Stimulated activated CD8-positive, alpha-beta memory T cell treated with anti-CD3 and anti-CD28 coated beads, Interleukin-15, amount 100 ng/mL, for 48 hours (primary cell): ENCODE measurements at places on chromosomes 12 and 14.

DNA sequence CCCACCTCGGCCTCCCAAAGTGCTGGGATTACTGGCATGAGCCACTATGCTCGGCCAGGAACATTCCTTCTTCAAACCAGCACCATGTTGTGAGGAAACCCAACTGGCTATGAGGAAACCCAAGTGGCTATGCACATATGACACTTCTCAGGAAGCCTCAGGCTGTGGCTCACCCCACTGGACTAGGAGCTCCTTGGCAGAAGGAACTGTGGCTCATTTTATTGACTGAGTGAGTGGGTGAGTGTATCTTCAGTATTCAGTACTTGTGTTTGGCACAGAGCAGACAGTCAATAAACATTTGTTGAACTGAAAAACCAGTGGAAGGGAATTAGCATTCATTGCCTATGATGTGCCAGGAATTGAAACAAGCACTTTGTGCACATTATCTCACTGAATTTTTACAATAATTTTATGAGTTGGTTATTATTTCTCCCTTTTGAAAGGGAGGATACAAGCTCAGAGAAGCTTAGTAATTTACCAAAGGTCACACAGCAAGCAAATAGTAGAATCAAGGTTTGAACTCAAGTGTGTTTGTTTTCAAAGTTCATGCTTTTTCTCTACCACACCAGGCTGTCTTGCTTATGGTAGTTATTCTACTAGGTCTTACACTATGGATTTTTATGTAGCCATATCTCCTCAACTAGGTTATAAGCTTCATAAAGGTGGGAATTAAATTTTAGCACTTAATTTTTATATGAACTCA lies 121.6 kb downstream of the VEZT start:
- DNase-seq = no peak

GRCh38 chr14:46734286-46734685 lies 82.7 kb upstream of the RPL10L start:
- no peak for DNase-seq

DNA sequence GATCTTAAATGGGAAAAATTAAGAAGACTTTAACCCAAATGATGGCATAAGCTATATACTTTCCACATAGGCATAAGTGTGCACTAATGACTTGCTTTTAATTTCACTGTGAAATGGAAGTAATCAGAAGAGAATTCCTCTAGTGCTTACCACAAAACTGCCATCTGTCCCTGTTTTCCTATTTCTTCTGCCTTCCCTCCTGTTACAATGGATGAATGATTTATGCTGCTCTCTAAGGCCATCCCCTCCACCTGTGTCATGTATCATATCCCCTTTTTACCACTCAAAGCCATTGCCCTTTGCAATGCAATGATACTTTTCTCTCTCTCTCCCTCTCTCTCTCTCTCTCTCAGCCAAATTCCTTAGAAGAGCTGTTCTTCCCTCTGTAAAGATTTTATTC lies 109.1 kb downstream of the C12orf50 start:
- DNase-seq = no peak

GRCh38 chr14:52314595-52315354 lies 663 bp downstream of the PTGER2 start:
- peak; percentile 16 for DNase-seq

GRCh38 chr14:33504246-33505099 lies 446.4 kb downstream of the EGLN3 start:
- DNase-seq = no peak

DNA sequence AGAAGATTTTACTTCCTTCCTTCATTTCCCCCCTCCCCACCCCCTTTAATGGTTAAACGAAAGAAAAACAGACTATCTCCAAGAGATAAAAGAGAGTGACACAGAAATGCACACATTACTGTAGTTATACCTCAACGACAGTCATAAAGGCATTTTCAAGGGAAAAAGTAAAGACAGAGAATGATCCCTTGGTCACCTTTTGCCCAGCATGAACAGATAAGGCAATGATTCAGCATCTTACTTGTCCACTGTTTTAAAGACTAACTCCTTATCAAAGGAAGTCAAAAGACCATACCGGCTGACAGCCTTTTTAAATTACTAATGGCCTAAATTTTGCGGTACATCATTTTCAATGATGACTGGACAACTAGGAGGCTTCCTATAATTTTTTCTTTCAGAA lies 326.6 kb downstream of the PAWR start:
- no peak for DNase-seq

GRCh38 chr12:2395354-2395977 lies 342.7 kb downstream of the CACNA1C start:
- DNase-seq = peak; percentile 14

- DNase-seq = no peak
These were observed 174.2 kb upstream of the CCDC196 start for GRCh38 chr14:66311990-66312389.

DNA sequence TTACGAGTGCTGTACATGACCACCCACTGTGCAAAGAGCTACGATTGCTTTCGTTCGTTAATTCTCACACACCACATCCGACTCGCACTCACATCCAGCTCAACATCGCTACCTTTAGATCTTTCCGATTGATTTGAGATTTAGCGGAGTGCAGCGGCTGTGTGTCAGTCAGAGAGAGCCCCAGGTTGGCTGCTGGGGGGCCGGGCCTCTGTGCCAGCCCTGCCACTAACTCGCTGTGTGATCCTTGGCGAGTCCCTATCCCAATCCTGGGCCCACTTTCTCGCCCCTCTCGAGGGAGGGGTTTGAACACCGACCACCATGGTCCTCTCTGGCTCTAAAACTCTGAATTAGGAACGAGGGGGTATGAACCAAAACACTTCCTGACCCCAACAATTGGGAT lies 8.6 kb downstream of the DLK1 start:
- no peak for DNase-seq

- DNase-seq = no peak
These were observed 30.5 kb upstream of the AP4S1 start for GRCh38 chr14:30994681-30995620.

DNA sequence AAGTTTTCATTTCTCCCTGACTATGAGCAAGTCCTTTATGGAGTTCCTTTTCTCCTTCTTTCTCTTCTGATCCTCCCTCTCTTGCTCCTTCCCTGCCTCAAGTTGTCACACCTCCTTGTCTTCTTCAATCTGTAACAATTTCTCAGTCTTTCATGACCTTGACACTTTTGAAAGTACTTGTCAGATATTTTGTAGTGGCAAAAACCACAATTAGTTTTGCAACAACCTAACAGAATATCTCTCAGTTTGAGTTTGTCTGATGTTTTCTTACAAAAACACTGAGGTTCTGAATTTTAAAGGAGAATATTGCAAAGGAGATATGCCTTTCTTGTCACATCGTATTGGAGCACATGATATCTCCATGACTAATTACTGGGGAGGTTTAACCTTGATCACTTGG lies 4.1 kb upstream of the CRADD start:
- DNase-seq = no peak

- no peak for DNase-seq
These were observed 3.6 kb upstream of the ELK3 start for GRCh38 chr12:96190413-96191108.

- peak; percentile 71 for DNase-seq
These were observed at the start of gene DRAM1 for GRCh38 chr12:101876861-101877805. TSS of gene DRAM1 (plus strand) at chr12:101877580. CDS start at chr12:101877790, 210 bp downstream.

DNA sequence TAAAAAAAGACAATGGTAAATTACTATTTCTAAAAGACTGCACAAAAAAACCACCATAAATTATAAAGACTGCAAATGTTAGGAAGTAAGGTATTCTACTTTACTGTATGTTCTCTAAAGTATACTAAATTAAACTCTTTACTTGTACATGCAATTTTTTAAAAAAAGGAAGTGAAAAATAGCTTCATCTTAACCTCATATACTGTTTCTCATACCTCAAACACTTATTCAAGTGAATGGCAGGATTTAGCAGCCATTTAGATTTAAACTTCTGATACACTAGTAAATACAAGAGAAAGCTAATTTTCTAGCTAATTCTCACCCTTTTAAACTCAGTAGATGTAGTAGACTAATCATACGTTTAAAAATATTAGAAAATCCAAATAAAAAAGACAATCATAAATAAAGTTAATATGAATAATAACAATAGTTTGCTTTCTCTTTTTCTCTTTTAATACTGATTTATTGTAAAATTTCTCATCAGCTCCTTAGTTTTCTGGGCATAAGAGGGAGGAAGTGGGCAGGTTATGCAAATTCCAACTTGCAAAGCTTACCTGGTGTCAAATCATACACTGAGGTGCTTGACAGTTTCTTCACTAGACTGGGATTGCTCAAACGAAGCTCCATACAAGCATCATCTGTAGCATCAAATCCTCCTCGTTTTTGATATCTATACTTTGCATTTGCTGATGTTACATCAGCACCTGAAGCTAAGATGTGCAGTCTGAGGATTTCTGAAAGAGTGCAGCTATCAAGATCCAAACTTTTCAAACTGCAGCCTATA lies 71.0 kb upstream of the CFL2 start:
- no peak for DNase-seq

DNA sequence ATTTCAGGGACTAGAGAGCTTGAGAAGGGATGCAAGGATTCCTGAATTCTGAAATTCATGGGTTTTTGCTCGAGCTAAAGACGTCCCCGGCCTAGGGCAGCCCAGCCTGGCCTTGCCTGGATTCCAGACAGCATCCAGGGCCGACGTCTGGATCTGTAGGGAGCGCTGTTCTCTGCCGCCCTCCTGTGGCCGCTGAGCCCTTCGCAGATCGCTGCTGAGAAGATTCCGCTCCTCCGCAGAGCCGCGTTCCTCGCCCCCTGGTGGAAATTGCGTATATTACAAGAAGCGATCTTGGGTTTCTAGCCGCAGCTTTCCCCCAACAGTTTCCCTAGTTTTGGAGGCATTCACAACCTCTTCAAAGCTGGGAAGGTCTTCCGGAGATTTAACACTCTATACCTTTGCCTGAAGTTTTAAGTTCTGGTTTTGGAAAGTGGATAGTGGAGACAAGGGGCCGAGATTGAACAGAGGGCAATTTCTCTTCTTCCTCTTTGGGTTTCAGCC lies 5.1 kb downstream of the CISTR start:
- DNase-seq = peak; percentile 70

GRCh38 chr14:67928375-67928774 lies 108.8 kb downstream of the RAD51B start:
- DNase-seq = no peak

GRCh38 chr14:106276326-106277267 lies 750.2 kb downstream of the TMEM121 start:
- no peak for DNase-seq

- no peak for DNase-seq
These were observed 19.6 kb downstream of the HIGD1C start for GRCh38 chr12:50971946-50972345.

DNA sequence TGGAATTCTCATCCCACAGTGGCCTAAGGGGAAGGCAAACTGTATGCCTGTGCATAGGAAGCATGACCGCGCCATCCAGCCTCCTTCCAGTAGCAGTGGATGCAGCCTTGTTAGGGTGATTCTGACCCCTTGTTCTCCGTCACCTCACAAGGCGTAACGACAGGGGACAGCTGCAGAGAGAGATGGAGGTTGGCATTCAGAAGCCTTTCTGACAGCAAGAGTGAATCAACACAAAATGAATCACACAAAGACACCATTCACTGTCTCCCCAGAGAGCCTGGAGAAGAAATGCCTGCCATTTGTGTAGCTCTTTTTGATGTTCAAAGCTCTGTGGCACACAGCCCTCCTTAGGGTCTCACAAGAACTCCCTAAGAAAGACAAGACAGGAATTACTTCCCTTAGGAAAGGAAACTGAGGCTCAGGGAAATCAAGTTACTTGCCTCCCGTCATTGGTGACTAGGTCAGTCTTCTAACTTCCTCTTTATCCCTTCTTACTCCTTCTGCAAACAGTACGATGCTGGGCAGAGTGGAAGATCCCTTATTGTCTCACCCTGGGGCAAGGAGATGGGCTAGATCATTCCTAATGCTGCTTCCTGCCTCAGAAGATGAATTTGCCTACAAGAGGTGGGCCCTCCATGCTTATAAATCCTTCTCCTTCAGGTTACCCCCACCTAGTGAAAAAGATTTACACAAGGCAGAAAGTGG lies 280.9 kb downstream of the CACNA1C start:
- DNase-seq = no peak

DNA sequence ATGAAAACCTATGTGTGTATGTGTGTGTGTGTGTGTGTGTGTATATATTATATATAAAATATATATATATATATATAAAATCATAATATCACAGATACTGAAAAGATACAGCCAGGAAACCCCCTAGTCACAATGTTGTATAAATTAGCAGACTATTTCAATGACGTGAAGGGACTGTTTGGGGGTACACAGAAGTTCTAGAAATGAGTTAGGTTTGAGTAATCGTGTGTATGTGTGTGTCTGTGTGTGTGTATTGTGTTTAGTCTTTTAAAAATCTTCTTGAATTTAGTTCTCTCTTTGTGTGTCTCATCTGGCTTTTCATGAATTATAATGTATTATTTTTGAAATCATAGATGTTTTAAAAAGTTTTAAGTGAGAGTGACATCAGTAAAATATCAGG lies 21.9 kb downstream of the ADAM21 start:
- no peak for DNase-seq

- DNase-seq = no peak
These were observed 16.5 kb upstream of the YY1 start for GRCh38 chr14:100222224-100223093.

DNA sequence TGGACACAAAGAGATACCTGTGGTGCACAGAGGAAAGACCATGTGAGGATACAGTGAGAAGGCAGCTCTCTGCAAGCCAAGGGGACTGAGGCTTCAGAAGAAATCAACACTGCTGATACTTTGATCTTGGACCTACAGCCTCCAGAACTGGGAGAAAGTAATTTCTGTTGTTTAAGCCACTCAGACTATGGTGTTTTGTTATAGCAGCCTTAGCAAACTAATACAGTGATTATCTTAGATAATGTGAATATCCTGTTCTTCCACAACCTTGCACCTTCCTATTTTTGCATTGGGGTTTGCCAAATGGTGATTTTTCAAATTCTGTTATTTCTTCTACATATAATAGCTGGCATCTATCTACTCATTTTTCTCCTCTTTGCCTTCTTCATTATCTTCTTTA lies 8.2 kb upstream of the C14orf93 start:
- DNase-seq = no peak

- DNase-seq = no peak
These were observed 28.5 kb downstream of the DAAM1 start for GRCh38 chr14:59217011-59217410.

- no peak for DNase-seq
These were observed 48.4 kb downstream of the B4GALNT3 start for GRCh38 chr12:508145-508544.

GRCh38 chr14:79708426-79709388 lies 502.6 kb downstream of the DIO2 start:
- no peak for DNase-seq

DNA sequence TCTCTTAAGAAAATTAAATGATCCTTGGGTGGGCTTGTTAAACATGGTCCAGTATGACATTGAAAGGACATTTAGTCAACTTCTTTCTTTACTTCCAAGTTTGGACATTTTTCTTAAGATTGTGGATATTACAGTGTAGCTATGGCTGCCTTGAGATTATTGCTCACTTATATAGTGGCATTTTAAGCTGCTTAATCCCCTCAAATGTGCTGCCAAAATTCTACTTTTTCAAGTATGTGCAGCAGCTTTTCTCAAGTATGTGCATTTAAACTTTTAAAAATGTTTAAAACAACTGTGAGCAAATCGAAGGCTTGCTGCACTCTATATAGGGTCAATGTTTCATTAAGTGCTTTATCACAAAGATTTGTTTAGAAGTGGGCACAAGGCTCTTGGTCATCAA lies 7.4 kb downstream of the TXNRD1 start:
- DNase-seq = no peak
